ENCODE measurements at places on chromosomes 11 and 22.

GRCh38 chr22:49112176-49112575 is 715.5 kb downstream of the BRD1 start:
- no peak for DNase-seq

- no peak for DNase-seq
Measured at GRCh38 chr11:77529685-77530084, 55.8 kb upstream of the PAK1 start.

- no peak for DNase-seq
Measured at GRCh38 chr11:117857734-117858414, 18.6 kb downstream of the FXYD6 start.

GRCh38 chr11:7278314-7278917 is 26.7 kb downstream of the SYT9 start:
- DNase-seq = peak; percentile 4

- DNase-seq = no peak
Measured at GRCh38 chr11:110187731-110188130, 94.5 kb downstream of the ZC3H12C start.

- no peak for DNase-seq
Measured at GRCh38 chr22:37762389-37762836, 45.3 kb upstream of the GCAT start.

DNA sequence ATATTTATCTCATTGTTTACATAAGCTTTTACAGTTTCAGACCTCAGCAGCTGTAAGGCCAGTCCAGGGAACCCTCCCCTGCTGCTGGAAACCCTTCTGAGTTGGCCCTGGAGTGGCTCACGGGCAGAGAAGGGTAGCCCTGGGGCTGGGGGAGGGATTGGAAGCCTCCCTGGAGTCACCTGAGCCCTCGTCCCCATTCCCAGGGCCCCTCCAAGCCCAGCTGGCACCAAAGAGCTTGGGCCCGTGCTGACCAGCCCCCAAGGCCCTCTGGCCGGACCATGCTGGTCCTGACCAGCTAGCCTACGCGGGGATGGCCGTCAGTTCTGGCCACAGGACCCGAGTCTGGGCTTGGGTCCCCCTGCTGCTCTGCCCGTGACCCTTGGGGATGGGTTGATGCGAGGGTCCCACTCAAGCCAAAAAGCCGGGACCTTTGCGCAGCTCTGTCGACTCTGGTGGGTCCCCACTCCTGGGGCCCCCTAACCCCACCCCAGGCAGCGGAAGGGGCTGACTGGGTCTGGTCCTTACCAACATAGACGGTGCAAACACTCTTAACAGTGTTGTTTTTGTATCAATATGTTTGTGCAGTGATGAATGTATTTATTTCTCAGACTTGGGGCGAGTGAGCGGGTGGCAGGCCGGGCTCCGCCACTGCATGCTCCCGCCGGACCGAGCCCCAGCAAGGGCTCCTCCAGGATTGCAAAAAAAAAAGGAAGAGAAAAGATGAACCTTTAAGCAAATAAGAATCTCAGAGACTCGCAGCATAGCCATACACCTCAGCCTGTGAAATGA is 17.5 kb upstream of the TMEM191C start:
- no peak for DNase-seq

DNA sequence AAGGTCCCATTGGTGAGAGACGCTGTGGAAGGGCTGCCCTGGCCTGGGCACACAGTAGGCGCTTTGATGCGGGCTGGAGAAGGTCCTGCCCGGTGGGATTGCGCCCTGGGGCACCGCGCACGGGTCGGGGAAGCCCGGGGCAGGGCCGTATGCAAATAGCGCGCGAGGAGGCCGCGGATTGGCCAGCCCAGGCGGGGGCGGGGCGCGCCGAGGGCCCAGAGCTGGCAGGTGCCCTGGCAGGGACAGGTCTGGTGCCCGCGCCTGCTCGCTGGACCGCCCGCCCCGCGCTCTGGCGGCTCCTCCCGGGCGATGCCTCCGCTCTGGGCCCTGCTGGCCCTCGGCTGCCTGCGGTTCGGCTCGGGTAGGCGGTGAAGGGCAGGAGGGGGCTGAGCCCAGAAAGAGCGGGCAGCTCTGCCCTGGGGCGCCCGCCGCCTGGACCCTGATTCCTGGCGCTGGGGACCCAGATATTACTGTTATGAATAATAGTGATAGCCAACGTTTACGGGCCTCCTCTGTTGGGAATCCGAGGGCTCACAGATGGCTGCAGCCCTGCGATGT is at the start of gene UPK3A:
TSS of gene UPK3A (plus strand) at position 245 of the 558 bp plus-strand sequence. CDS start at position 310, 65 bp downstream.
- no peak for DNase-seq

GRCh38 chr22:44142421-44143104 is 38.2 kb upstream of the PARVG start:
- DNase-seq = no peak

GRCh38 chr11:85955531-85955930 is 100.3 kb downstream of the CCDC83 start:
- no peak for DNase-seq

- no peak for DNase-seq
Measured at GRCh38 chr11:71214553-71215424, 37.6 kb downstream of the SHANK2 start.

- DNase-seq = no peak
Measured at GRCh38 chr11:122048401-122048800, 67.6 kb downstream of the BLID start.

DNA sequence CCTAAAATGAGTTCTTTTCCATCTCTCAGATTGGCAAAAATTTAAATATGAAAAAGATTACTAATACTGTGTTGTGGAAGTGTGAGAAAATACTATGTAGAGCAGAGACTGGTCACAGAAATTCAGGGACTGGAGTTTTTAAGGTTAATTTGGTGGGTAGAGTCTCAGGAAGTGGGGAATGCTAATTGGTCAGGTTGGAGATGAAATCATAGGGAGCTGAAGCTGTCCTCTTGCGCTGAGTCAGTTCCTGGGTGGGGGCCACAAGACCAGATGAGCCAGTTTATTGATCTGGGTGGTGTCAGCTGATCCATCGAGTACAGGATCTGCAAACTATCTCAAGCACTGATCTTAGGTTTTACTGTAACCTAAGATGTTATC is 29.4 kb upstream of the TMEM86A start:
- DNase-seq = no peak

DNA sequence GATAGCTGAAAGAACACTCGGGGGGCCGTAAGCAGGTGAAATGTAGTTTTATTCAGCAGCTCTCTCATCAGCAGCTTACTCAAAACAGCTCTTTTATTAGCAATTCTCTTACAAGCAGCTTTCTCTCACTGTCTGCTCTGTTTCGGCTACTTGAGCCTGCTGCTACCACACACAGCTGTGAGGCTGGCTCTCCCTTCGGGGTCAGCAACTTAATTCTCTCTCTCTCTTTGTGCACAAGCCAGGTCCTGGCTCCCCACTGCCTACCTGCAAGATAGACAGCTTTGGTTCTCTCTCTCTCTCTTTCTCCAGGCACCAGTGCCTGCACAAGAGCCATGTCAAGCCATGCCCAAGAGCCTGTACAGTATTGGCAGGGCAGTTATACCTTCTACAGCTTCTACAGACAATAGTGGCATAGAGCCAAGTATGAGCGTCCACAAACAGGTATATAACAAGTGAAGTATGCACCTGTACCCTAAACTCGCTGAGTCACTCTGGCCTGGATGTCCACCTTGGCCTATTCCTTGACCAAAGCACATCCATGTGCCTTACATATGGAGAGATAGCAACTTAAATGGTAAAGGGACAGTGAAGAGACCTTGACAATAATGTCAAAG is 110.8 kb downstream of the MTNR1B start:
- no peak for DNase-seq

DNA sequence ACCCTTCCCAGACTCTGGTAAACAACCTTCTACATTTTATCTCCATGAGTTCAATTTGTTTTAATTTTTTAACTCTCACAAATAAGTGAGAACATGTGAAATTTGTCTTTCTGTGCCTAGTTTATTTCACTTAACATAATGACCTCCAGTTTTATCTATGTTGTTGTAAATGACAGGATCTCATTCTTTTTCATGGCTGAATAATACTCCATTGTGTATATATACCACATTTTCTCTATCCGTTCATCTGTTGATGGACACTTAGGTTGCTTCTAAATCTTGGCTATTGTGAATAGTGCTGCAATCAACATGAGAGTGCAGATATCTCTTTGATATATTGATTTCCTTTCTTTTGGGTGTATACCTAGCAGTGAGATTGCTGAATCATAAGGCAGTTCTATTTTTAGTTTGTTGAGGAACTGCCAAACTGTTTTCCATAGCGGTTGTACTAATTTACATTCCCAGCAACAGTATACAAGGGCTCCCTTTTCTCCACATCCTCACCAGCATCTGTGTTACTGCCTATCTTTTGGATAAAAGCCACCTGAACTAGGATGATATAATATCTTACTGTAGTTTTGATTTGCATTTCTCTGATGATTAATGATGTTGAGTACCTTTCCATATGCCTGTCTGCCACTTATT is 93.9 kb downstream of the ATG16L2 start:
- no peak for DNase-seq

- DNase-seq = no peak
Measured at GRCh38 chr11:119592642-119593041, 136.4 kb downstream of the NECTIN1 start.

- peak; percentile 17 for DNase-seq
Measured at GRCh38 chr11:6755303-6755952, 16.3 kb downstream of the OR2AG2 start.

DNA sequence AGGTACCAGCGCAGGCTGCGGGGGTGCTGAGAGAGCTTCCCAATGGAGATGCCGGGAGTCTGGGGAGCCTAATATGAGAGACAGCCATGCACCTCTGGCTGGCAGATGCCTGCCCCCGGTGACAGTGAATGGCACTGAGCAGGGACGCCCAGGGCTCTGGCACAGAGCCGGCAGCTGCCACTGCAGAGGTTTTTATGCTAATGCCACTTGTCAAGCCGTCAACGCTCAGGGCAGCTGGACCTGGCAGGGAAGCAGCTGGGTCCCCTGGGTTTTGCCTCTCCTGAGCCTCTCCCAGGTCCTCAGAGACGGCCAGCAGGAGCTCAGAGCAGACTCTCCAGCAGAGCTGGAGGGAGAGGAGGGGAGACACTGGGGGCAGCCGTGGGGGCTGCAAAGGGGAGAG is 573.6 kb downstream of the BUD13 start:
- no peak for DNase-seq

DNA sequence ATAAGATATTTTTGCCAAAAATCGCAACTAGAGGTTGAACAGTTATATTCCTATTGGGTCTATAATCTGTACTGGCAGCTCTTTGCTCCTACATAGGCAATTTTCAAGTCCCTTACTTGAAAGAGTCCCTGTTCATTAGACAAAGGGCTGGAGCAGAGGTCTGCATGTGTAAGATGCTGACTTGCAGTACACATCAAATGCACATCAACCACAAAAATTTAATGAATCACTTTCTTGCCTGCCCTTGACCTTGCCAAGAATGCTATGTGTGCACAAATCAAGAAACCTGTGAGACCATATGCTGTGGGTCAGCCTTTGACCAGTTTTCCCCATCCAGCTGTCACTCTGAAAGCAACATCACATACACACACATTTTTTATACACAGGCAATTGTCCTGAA is 661.5 kb downstream of the LRRC4C start:
- DNase-seq = no peak

DNA sequence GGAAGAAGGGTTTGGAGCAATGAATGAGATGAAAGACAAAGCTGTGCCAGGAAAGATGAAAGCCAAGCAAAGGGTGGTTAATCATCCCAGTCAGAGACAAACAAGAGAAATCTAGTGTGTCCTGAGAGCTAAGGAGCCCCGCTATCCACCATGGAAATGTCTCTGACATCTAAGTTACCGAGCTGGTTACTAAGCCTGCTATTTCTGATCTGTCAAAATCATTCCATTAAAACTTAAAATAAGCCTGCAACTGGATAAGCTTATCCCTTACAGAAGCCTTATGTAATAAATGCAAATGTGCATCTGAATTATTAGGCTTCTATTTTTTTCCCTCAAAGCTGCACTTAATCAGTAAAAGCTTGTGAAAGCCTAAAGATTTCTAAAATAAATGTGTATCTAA is 22.1 kb upstream of the SESN3 start:
- no peak for DNase-seq

DNA sequence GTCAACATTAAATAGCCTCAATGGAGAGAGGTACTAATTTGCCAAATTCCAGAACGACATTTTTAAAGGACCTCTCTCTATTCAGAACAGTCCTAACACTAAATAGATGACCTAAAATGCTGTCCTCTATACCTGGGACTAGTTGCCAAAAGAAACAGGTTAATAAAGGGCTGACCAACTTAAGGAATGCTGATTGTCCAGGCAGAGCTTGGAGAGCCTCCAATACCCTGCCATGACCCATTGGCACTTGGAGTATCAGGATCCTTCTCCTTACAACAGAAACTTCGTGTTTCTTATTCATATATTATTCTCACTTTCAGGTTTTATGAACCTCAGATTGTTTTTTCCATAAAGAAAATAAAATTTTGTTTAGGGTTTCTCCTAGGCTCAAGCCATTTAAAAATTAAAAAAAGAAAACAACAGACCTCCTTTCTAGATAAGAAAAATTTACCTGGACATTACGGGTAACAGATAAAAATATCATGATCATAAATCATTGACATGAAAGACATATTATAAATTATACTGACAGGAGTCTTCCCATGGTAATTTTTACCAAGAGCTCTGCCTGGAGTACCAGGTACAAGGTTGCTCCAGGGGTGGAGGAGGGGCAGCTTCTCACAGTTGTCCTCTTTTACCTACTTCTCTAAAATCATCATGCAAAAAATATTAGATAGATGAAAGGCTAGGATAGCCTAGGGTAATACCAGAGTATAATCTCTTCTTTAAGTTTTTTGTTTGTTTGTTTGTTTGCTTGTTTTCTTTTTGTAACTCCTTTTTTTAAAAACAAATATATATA is 2.0 kb downstream of the LRRC4C start:
- no peak for DNase-seq

DNA sequence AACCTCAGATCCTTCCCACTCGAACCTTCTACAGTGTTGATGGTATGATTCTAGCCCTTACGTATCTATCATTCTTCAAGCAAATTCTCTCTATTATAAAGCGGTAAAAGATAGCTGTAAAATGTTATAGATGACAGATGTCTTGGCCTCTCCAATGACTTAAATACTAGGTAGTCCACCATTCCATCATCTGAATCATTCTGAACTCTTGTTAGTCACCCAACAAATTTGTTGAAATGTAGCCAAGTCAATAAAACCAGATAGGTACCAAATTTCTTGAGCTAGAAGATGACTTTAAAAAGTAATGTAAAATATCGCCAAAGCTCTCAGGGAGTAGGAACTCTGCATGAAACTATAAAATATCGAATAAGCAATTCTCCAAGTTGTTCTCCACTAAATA is 32.6 kb upstream of the PICALM start:
- DNase-seq = no peak
